ENCODE measurements at places on chromosomes 13 and 19.

GRCh38 chr13:112105244-112105681, 38.3 kb downstream of the SOX1 start:
- no peak for DNase-seq

GRCh38 chr19:43362179-43362578, 8.7 kb downstream of the CD177 start:
- DNase-seq, result no peak

DNA sequence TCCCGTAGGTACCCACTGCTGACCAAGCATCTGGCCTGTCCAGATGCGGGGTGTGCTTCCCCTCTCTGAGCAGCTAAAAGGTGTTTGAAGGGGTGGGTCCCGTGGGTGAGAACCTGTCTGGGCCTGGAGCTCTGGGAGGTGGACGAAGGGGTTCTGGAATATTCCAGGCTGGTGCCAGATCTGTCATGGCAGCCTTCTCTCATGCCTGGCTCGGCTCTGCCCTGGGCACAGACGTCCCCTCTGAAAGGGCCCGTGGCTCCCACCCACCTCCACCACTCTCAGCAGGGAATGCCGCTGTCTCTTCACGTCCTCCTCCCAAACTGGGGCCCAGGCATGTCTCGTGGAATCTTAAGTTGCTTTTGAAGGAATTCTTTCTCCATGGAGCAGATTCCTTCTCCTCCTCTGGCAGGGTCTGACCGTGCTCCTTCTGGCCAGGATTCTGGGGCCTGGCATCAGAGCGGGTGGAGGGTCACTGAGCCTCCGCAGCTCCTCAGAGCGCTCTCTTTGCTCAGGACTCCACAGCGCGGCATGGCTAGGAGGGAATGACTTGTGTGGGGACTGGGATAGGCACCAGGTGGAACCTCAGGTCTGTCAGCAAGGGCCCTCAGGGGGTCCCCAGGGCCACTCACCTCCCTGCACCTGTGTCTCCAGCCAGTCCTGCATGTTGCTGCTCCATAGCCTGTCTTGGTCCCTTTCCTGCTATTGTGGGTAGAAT, 5.9 kb upstream of the MCF2L start:
- no peak for DNase-seq

DNA sequence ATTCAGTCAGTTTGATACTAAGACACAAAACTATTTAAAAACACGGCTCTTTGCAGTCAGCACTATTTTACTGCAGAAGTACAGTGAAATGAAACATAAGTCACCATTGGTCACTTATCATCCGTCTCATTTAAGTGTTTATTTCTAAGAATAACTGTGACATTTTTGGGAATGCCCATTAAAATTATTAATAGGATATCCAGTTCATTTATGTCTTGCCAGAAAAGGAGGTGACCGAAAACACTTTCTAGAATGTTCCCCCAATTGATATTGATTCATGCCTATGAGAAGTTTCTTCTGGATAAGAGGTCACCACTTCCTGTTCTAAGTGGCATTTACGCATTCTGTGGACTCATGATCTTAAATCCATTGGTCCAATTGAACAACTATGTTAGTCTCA, 477.3 kb downstream of the LIG4 start:
- no peak for DNase-seq

DNA sequence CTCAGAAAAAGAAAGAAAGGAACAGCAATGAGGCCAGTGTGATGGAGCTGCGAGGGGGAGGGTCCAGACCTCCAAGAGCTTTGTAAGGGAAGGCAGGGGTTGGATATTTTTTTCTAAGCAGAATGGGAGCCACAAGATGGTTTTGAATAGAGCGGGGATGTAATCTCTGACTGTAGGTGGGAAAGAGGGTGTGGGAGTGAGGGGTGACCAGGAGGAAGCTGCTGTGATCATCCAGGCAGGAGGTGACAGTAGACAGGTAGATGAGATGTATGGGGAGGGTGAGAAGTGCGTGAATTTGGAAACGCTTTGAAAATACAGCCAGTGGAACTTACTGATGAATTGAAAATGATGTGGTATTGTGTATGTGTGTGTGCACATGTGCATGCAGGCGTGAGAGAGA, 7.4 kb downstream of the IFNL2 start:
- DNase-seq, result no peak

- DNase-seq, result no peak
Measured at GRCh38 chr13:21673539-21673788, 2.6 kb downstream of the FGF9 start.

DNA sequence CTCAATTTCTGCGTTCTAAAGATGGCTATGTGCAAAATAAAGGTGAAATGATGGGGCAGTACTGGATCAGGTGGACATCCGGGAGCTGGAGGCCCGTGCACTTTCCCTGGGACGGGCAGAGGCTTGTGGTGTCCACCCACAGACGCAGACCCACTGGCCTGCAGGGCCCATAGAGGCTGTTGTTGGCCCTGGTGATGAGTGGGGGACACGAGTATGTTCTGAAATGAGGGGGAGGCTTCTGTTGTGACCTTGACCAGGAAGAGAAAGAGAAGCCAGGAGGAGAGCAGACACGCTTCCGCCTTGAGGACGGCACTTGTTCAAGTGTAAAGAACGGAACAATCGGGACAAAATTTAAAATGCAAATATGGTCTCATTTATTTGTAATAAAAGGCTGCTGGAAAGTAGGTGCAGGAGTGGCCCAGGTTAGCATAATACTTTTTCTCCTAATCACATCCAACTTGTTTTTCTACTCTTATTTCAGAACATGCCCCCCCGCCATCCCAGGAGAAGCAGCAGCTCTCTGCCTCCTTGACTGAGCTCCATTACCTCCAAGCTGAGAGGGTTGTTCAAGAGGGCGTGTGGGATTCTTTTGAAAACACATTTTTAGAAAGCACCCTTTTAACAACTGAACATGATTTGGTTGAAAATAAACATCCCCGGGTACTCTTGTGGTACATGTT, 27.1 kb downstream of the ATP11A start:
- DNase-seq, result no peak

- no peak for DNase-seq
Measured at GRCh38 chr13:84417416-84417815, 535.1 kb upstream of the SLITRK1 start.

DNA sequence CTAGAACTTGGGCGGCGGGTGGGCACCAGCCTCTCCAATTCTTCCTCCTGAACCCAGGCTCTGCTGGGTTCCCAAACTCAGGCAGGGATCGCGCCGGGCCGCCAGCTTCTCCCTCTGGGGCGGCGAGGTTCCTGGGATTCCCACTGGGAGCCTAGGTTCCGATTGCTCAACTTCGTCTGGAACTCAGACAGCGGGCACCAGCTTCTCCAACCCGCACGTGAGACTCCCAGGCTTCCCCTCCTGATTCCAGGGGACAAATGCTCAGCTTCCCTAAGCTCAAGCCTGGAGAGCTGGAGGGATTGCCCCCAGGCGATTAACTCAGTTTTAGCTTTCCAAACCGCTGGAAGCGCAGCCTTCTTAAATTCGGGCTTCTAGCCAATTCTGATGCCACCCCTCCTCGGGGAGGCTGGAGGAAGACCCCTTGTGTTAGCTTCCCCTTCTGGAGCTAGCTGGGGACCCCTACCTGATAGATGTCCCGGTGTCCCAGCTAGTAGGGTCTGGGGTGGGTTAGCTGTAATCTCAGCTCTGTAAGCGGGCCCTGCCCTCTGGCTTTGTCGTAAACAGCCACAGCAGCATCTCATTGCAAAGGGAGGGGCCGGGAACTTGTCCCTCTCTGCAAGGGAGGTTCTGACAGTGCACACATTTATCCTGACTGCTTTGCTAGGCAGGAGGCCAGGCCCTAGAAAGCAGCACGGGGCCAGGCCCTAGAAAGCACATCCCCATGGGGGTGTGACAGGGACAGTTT, 671 bp downstream of the MCOLN1 start:
- DNase-seq, result no peak

DNA sequence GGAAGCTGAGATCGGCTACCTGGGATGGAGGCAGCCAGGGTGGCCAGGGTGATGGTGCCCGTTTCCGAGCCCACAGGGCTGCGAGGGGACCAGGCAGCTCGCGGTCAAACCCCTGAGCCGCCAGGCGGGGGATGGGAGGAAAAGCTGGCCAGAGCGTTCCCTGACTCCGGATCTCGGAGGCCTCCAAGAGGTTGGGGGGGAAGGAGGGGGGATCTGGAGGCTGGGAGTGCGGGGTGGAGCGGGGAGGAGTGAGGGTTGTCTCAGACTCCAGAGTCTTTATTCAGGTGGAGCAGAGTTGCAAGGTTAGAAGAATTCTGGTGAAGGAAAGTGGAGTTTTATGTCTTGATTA, 1.1 kb downstream of the CACNG7 start:
- DNase-seq, result no peak

DNA sequence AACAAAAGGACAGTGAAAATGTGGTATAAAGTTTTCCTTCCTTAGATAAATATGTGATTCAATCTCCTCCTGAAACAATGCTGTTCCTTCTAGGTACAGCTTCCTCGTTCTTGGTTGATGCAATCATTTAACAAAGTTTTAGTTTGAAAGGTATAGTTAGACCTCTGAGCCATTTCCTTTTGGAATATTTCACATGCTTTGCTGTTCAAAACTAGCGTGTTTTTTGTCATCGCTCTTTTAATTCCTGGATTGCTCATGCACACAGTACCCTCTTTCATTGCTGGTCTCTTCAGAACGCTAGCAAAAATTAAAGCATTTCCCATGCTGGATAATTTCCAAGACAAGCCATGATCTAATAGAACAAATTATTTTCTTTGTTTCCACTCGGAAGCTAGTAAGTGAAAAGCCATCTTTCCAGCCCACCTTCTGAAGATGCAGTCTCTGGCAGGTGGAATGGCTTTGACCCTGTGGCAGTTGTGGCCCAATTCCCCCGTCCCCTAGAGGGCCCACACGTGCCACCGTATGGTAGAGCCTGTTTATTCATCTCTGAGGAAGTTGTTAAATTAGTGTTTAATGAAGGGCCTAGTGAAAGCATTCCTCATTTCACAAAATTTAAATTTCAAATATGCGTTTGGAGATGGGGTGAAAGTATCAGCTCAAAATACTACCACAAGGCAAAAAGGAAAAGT, 1040.6 kb upstream of the SLC10A2 start:
- no peak for DNase-seq

DNA sequence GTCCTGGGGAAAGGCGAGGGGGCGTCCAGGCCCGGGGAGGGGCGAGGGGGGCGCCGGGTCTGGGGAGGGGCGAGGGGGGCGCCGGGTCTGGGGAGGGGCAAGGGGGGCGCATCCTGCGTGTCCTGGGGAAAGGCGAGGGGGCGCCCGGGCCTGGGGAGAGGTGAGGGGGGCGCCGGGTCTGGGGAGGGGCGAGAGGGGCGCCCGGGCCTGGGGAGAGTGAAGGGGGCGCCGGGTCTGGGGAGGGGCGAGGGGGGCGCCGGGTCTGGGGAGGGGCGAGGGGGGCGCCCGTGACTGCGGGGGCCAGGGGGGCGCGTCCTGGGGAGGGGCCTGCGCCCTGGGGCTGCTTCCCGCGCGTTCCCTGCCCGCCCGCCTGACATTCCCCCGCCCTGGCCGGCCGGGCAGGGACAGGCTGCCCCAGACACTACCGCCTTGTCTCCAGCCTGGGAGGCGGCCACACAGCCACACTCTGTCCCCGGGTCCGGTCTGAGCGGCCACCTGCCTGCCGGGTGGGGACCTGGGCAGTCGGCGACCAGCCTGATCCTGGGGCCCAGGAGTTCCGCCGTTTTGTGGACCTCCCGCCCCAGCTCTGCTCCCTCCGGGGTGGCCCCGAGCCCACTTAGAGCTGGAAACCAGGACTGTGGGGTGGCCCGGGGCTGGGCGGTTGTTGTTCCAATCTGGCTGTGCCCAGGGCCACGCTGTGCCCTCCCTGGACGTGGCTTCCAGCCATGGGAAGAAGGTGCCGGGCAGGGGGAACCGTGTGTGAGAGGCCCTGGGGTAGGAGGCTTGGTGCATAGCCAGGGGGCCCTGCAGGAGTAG, 11.8 kb downstream of the PALM start:
- no peak for DNase-seq

DNA sequence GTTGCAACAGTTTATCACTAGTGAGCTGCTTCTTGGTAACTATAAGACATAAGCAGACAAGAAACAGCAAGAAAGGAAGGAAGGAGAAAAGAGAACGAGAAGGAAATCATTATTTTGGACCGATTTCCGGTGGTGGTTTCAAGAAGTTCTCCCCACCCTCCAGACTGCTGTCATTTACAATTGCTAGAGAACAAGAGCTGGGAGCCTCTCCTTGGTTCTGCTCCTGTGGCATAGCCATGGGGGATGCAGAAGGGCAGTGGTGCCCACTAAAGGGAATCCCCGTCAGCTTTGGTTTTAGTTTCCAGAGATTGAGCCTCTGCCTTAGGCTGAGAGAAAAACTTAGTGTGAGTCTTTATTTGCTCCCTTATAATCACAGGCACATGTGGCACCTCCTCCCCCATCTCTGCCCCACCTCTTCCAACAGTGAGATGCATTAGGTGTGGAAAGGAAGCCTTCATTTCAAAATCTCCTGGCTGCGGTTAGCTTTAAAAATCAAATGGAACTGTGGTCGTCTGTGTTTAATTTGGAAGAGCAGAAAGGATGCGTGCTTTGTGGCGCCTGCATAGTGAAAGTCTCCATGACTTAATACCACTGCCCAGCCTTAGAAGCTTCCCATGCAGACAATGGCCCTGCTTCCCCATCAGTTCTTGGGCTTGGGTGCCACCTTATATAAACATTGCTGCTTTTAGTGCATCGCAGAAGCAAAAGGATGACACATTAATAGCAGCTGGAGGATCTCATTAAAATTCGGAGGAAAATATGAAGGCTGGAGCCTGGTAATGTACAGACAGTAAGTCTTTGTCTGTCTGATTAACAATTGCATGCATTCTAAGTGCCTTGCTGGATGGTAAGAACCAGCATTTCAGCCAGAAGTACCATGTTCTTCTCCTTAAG, 25.0 kb downstream of the LRCH1 start:
- no peak for DNase-seq

- no peak for DNase-seq
Measured at GRCh38 chr13:63088226-63088625, 1672.6 kb upstream of the PCDH20 start.

- no peak for DNase-seq
Measured at GRCh38 chr13:50643060-50643459, 200.4 kb downstream of the DLEU7 start.
